Mesothelial cell of epicardium (in vitro differentiated cells): ENCODE measurements at places on chromosomes 11 and 22. TPM values are rescaled to one million over a fixed set of nuclear protein-coding genes. Genes with fewer than 3 reads are reported as not detected.
A peak's percentile ranks its signal among the peaks of the same experiment; 100 is the strongest.

GRCh38 chr22:17213976-17214375 lies 5.3 kb downstream of the ADA2 start:
- H3K4me3 ChIP-seq = no peak overlapping the region
- peak; percentile 54 for DNase-seq
- no peak overlapping the region for H3K27ac ChIP-seq
- no peaks in the 10 kb centered on the region for H3K27me3 ChIP-seq
- no peaks in the 10 kb centered on the region for H3K36me3 ChIP-seq

C11orf52 gene
- total RNA-seq = 6.9 to 7.9 TPM (median 7.9 TPM) in 3 replicates

- H3K36me3 ChIP-seq = peaks cover 22% of the 10 kb centered on the region
- no peaks in the 10 kb centered on the region for H3K27me3 ChIP-seq
- H3K4me1 ChIP-seq = peaks cover 32% of the 10 kb centered on the region
- DNase-seq = no peak
- no peak overlapping the region for H3K4me3 ChIP-seq
- H3K27ac ChIP-seq = peak overlapping the region; percentile 4
These were observed 175.2 kb downstream of the WNT11 start for GRCh38 chr11:76030968-76031590.

MS4A15 gene
- 0.13 to 0.42 TPM (median 0.18 TPM) in 3 replicates for total RNA-seq

GRCh38 chr11:17351172-17351509 lies 459 bp upstream of the NCR3LG1 start:
- H3K27ac ChIP-seq = no peak overlapping the region
- H3K36me3 ChIP-seq = peaks cover 2% of the 10 kb centered on the region
- H3K27me3 ChIP-seq = peaks cover 39% of the 10 kb centered on the region
- peak overlapping the region; percentile 75 for H3K4me3 ChIP-seq
- DNase-seq = no peak
- H3K4me1 ChIP-seq = peaks cover 23% of the 10 kb centered on the region

BSX gene
- not detected in 3 replicates for total RNA-seq

- no peaks in the 10 kb centered on the region for H3K4me1 ChIP-seq
- DNase-seq = no peak
- peaks cover 6% of the 10 kb centered on the region for H3K36me3 ChIP-seq
- H3K27me3 ChIP-seq = no peaks in the 10 kb centered on the region
These were observed 401.0 kb downstream of the TBC1D22A start for GRCh38 chr22:47163481-47163855.

ESAM gene
- total RNA-seq = 0.85 to 1.1 TPM (median 0.95 TPM) in 3 replicates

DNA sequence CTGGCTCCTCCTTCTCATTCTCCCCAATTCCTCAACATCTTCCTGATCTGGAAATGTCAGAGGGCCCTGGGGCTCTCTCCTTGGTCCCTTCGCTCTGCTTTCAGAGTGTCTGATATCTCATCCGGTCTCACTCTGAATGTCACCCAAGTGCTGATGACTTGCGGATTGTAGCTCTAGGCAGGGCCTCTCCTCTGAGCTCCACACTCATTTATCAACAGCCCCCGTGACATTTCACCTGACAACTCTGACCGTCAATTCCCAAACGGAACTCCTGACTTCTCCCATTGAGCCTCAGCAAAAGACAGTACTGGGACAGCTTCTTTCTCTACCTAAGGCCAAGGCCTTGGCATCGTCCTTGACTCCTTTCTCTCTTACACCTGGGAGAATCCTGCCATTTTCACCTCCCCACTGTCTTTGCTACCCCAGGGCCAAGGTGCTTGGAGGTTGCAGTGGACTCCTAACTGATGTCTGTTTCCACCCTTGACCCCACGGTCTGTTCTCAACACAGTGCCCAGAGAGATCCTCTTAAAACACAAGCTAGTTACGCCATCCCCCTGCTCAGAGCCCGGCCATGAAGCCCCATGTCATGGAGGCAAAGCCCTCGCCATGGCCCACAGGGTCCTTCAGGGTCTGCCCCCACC lies 57.5 kb upstream of the THY1 start:
- no peak overlapping the region for H3K27ac ChIP-seq
- peaks cover 24% of the 10 kb centered on the region for H3K27me3 ChIP-seq
- no peak overlapping the region for H3K4me3 ChIP-seq
- H3K4me1 ChIP-seq = no peaks in the 10 kb centered on the region
- no peak for DNase-seq

MFNG gene
- total RNA-seq = 0.83 to 0.97 TPM (median 0.91 TPM) in 3 replicates

CARNS1 gene
- total RNA-seq = 19.5 to 24.6 TPM (median 21.1 TPM) in 3 replicates

DNA sequence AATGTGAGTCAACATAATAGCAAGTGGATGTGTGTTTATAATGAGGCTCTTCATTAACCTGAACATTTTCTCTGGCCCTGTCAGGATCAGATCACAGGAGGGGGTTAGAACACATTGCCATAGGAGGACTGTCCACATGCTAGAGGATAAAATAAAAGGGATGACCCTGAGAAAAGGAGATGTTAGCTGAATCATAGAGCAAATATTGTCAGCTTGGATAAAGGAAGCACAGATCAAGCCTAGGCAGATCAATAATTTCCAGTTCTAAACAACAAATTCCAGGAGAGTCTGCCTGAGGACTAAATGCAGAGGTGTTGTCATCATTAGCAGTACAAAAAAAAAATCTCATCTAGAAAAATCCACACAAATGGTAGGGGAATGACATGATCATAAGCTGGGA lies 337.9 kb downstream of the LRRC4C start:
- H3K27ac ChIP-seq = no peak overlapping the region
- no peak overlapping the region for H3K4me3 ChIP-seq
- no peaks in the 10 kb centered on the region for H3K4me1 ChIP-seq

GRCh38 chr11:12207384-12208150 lies 97.2 kb downstream of the MICAL2 start:
- DNase-seq = no peak
- H3K27ac ChIP-seq = no peak overlapping the region
- H3K27me3 ChIP-seq = no peaks in the 10 kb centered on the region
- H3K36me3 ChIP-seq = no peaks in the 10 kb centered on the region

DNA sequence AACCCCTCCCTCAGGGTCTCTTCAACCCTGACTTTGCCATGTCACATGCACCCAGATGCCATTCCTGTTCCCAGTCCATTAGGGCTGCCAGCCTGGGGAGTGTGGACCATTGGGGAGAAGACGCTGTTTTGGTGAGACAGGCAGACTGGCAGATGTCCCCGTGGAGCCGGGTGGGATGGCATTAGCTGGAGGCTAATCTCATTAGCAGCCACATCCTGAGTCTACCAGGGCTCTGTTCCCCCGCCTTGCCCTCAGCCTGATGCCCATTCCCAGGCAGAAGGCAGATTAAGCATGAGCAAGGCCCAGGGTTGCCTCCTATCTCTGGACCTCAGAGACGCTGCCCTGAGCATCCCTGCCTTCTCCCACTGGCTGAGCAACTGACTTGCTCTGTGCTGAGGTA lies 46.4 kb upstream of the ALX4 start:
- no peaks in the 10 kb centered on the region for H3K36me3 ChIP-seq
- DNase-seq = no peak
- H3K27ac ChIP-seq = no peak overlapping the region
- H3K27me3 ChIP-seq = peaks cover 24% of the 10 kb centered on the region

DNA sequence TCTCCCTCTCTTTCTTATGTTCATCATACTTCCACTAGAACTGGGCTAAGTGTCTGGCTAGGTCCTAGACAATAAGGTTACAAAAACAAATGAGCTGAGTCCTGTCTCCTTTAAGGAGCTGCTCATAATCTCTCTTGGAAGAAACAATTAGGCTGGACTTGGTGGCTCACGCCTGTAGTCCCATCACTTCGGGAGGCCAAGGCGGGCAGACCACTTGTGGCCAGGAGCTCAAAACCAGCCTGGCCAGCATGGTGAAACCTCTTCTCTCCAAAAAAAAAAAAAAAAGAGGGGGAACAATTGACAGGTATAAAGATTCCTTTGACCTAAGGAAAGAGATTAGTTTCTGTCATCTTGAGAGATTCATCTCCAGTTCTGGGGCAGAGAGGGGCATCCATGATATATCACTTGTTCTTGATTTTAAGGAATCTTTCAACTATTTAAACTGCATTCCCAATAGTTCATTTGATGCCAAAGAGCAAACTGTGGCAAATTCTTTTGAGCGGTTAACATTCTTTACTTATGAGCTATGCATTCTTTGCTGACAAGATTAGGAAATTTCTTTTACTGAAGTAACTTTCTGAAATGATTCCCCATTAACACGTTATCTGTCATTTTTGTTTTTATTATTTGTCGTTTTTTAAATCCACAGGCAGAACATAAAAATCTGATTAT lies 125.5 kb downstream of the C11orf87 start:
- peaks cover 2% of the 10 kb centered on the region for H3K36me3 ChIP-seq
- no peak overlapping the region for H3K4me3 ChIP-seq
- peaks cover 10% of the 10 kb centered on the region for H3K4me1 ChIP-seq
- no peaks in the 10 kb centered on the region for H3K27me3 ChIP-seq

RRAS2 gene
- total RNA-seq = 51.3 to 53.3 TPM (median 51.9 TPM) in 3 replicates

KLHL35 gene
- total RNA-seq = 0.38 to 0.67 TPM (median 0.59 TPM) in 3 replicates

DNA sequence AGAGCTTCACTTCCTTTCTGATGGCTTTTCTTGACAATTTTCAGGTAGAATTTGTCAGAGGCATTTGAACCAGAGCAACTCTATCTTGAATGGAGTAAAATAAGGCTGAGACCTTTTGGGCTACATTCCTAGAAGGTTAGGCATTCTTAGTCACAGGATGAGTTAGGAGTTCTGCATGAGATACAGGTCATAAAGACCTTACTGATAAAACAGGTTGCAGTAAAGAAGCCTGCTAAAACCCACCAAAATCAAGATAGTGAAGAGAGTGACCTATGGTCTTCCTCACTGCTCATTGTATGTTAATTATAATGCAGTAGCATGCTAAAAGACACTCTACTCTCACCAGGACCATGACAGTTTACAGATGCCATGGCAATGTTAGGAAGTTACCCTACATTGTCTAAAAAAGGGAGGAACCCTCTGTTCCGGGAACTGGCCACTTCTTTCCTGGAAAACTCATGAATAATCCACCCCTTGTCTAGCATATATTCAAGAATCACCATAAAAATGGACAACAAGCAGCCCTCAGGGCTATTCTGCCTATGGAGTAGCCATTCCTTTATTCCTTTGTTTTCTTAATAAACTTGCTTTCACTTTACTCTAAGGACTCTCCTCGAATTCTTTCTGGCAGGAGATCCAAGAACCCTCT lies 1519.7 kb upstream of the TENM4 start:
- no peaks in the 10 kb centered on the region for H3K4me1 ChIP-seq
- H3K27me3 ChIP-seq = no peaks in the 10 kb centered on the region
- H3K27ac ChIP-seq = no peak overlapping the region
- H3K36me3 ChIP-seq = no peaks in the 10 kb centered on the region
- H3K4me3 ChIP-seq = no peak overlapping the region

DNA sequence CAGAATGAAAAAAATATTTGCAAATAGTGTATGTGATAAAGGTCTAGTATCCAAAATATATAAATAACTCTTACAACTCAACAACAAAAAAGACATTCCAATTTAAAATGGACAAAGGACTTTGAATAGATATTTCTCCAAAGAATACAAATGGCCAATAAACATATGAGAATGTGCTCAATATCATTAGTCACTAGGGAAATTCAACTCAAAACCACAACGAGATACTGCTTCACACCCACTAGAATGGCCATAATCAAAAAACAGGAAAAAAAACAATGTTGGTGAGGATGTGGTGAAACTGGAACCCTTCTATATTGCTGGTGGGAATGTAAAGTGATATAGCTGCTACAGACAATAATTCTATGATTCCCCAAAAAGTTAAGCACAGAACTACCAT lies 38.6 kb upstream of the RPS13 start:
- H3K4me3 ChIP-seq = no peak overlapping the region
- H3K36me3 ChIP-seq = peaks cover 35% of the 10 kb centered on the region
- H3K27ac ChIP-seq = no peak overlapping the region

- no peak overlapping the region for H3K4me3 ChIP-seq
- DNase-seq = no peak
- peaks cover 20% of the 10 kb centered on the region for H3K4me1 ChIP-seq
- no peaks in the 10 kb centered on the region for H3K27me3 ChIP-seq
These were observed 7.8 kb downstream of the FTH1 start for GRCh38 chr11:61959678-61960077.

- peak overlapping the region; percentile 90 for H3K27ac ChIP-seq
- H3K4me1 ChIP-seq = peaks cover 24% of the 10 kb centered on the region
- DNase-seq = no peak
- H3K27me3 ChIP-seq = no peaks in the 10 kb centered on the region
- no peak overlapping the region for H3K4me3 ChIP-seq
These were observed 55.7 kb downstream of the PANX1 start for GRCh38 chr11:94184362-94184761.

DNA sequence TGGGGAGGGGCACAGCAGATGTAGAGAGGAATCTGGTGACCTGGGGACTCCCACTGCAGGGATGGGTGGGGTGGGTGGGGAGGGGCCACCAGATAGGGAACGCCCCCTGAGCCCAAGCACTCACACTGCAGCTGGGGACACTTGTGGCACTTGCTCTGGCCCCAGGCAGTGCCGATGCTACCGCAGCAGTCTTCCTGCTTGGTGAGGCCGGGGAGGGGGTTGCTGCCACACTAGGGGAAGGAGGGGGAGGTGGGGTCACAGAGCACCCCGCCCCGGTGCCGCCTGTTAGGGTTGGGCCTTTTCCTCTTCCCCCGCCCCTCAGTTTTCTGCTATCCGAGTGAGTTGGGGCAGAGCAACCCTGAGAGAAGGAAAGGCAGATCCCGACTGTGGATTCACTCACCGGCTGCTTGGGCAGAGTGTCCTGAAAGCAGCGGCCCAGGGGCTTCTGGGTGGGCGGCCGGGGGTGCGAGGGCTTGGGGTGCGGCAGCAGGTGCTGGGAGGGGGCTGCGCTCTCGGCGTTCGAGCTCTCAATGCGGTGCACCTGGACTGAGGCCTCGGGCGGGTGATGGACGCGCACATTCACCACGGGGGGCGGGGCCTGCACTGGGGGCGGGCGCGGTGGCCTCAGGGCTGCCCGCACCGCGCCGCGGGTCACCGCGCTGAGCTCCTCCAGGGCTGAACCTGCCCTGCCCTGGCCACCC lies 4.7 kb downstream of the LTBP3 start:
- peaks cover 41% of the 10 kb centered on the region for H3K4me1 ChIP-seq
- H3K27me3 ChIP-seq = no peaks in the 10 kb centered on the region
- H3K27ac ChIP-seq = no peak overlapping the region
- DNase-seq = no peak

DNA sequence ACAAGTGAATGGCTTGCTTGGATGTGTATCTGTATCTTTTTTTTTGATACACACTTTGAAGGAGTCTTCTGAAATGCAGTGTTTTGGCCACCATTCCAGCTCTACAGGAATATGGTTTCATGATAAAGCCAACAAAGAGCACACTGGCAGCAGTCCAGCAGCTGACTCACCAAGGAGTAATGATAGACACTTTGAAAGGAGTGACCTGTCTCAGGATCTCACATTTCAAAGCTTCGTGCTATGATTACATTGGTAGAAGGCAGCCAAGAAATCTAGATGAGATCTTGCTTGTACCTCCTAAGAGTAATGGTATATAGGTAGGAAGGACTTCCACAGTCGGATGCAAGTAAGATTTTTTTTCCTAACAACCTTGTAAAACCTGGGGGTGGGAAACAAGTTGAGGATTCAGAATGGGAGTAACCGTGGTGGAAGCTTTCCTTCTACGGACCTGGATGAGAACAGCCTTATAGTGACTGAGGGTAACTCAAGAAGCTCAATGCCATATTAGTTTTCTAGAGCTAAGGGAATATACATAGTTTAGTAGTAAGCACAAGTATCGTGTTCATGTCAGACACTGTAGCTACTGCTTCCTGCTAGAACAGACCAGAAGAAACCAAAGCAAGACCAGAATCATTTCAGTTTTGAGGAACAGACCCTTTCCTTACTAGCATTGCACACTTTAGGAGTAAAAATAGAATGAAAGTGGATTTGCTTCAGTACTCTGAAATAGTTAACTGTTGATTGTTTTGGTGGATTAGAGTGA lies 25.0 kb downstream of the MTMR3 start:
- no peaks in the 10 kb centered on the region for H3K27me3 ChIP-seq
- H3K4me3 ChIP-seq = peak overlapping the region; percentile 4
- DNase-seq = peak; percentile 78
